NCI-H1417 treated with DMSO at 0.1 percent for 48 hours (cell line): ENCODE measurements at places on chromosomes 5 and 9.

- DNase-seq: no peak
Observed at GRCh38 chr5:61290791-61291210, 41.3 kb upstream of the ZSWIM6 start.

DNA sequence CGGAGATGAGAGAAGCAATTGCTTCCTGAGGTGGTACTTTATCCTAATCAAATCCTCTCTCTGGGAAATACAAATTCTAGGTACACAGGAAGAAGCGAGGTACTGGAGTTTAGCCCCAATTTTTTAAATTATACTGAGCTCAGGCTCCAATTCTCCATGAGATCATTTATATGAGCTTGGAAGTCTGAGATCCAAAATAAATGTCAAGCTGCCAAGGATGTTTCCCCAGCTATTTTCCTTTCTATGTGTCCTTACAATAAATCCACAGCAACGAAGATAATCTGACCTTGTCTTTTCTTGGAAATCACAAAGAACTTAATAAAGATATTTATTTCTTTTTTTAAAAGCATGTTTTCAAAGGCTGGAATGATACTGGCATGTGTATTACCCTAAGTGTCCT lies 597.3 kb downstream of the GABRG2 start:
- no peak for DNase-seq

DNA sequence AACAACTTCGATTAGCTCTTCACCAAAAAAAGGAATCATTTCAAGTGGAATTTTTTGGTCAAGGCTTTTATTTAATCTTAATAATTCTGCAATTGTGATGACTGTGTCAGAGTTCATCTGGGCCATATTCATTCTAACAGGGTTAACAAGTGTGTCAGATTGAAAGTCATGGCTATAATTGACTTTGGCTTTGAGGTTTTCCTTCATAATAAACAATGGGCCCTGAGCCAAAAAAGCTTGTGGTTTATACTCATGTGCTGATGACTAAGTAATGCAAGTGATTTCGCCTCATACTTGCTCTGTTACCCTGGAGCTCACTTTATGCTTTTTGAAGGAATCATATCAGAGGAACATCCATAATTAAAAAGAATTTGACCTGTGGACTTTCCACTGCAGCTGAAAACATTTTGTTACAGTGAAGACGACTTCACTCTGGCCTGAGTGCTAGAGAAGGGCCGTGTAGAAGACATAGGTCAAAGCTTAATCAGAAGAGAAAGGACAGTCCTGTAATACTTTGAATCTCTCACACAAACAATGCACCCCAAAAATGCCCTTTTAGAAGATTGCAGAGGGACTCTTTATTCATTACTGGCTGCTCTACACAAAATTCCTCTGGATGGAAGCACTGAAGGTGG lies 101.7 kb downstream of the GDNF start:
- DNase-seq: no peak

DNA sequence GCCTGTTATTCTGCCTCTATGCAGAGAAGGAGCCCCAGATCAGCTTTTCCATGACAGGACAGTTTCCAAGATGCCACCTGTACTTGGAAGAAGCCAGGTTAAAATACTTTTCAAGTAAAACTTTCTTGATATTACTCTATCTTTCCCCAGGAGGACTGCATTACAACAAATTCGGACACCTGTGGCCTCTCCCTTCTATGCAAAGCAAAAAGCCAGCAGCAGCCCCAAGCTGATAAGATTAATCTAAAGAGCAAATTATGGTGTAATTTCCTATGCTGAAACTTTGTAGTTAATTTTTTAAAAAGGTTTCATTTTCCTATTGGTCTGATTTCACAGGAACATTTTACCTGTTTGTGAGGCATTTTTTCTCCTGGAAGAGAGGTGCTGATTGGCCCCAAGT lies 301 bp upstream of the IL4 start:
- DNase-seq: no peak

- no peak for DNase-seq
Observed at GRCh38 chr5:107436201-107436600, 234.5 kb downstream of the EFNA5 start.
